Stimulated activated CD8-positive, alpha-beta memory T cell treated with anti-CD3 and anti-CD28 coated beads, Interleukin-7, amount 100 ng/mL, for 24 hours (primary cell): ENCODE measurements at places on chromosomes 13 and 19.

GRCh38 chr19:8158411-8159074 is 9.2 kb upstream of the FBN3 start:
- DNase-seq, result no peak

DNA sequence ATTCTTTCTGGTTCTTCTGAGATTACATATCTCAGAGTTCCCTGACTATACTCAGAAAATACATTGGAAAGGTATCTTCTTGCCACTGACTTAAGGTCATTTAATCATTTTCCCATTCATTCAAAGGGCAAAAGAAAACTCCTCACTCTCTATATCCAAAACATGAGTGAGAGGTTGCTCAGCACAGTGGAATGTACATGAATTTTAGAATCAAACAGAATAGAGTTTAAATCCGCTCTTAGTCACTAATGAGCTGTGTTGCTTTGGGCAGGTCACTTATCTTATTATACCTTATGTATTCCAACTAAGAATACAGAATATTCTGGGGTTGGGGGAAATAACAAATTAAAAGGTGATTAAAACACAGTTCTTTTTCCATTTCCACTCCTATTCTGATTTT is 452.6 kb upstream of the KLF12 start:
- DNase-seq, result no peak

- DNase-seq, result no peak
Observed at GRCh38 chr19:15198951-15199660, 1.7 kb downstream of the NOTCH3 start.

GRCh38 chr19:18712981-18713380 is 29.5 kb downstream of the CRTC1 start:
- no peak for DNase-seq

DNA sequence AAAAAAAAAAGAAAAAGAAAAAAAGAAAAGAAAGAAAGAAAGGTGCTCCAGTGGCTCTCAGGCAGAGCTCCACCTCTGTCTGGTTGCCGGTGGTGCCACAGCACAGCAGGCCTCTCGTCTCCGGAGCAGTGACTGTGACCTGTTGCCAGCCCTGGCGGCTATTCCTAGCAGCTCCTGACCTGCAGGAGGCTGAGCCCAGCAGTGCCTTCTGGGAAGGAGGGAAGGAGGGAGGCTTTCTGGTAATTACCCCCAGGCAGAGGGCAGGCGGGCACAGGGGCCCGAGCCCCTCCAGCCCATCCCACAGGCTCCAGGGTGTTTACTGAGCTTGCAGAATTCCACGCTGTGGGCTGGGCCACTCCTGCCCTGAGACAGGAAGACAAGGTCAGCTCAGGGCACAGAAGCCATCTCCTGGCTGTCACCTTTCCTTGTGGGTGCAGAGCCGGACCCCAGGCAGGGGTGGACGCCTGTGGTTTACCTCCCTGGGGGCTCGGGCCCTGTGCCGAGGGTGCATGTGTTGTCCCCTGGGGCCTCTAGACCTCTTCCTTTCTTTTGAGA is 77.9 kb downstream of the GNG7 start:
- DNase-seq, result no peak

- no peak for DNase-seq
Observed at GRCh38 chr13:30736461-30737320, 1.3 kb downstream of the ALOX5AP start.

- DNase-seq, result peak; percentile 25
Observed at GRCh38 chr19:45670670-45671453, 2.8 kb downstream of the GIPR start.

DNA sequence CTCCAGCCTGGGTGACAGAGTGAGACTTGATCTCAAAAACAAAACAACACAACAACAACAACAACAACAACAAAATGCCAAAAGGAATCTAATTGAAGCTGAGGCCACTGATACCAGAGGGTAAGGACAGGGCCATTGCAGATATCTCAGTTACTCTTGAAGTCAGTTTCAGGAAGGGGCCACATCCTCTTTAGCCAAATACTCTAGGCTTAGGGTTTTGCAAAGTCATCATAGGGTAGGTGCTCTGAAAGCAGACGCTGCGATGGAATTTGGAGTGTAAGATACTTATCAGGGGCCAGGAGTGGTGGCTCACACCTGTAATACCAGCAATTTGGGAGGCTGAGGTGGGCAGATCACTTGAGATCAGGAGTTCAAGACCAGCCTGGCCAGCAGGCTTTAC is 46.6 kb upstream of the UBAC2 start:
- DNase-seq, result no peak

GRCh38 chr13:110615005-110615321 is 382 bp upstream of the NAXD start:
- no peak for DNase-seq

GRCh38 chr19:35027009-35027408 is 3.3 kb upstream of the SCN1B start:
- DNase-seq, result no peak

GRCh38 chr13:86585835-86586234 is 786.6 kb upstream of the SLITRK6 start:
- no peak for DNase-seq

DNA sequence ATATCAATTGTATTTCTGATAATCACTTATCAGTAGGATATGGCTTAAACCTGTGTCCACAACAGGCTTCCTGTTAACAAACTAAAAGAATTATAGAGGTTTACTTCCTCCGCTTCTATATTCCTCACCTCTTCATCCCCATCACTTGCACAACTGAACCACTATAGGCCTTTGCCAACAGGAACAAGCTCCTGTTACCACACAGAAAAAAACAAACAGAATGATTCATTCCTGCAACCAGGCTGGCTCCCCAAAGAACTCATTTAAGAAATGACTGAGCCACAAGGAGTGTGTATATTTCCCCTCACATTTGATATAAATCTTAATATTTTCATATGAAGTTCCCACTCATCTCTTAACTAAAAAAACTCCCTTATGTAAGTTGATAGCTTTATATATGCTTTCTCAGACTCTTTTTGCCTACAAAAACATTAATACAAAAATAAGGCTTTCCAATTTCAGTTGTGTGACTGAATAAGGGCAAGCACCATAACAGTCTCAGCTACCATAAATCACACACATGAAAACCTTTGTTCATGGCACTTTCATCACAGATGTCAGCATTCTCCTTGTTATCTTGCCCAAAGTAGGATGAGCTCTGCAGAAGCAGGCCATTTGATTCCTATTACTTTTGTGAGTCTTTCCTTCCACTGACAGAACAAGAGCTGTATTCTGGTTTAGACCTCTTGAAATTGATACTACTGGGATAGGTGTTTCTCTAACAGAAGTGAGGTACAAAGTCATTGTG is 366.8 kb downstream of the SLITRK1 start:
- no peak for DNase-seq

DNA sequence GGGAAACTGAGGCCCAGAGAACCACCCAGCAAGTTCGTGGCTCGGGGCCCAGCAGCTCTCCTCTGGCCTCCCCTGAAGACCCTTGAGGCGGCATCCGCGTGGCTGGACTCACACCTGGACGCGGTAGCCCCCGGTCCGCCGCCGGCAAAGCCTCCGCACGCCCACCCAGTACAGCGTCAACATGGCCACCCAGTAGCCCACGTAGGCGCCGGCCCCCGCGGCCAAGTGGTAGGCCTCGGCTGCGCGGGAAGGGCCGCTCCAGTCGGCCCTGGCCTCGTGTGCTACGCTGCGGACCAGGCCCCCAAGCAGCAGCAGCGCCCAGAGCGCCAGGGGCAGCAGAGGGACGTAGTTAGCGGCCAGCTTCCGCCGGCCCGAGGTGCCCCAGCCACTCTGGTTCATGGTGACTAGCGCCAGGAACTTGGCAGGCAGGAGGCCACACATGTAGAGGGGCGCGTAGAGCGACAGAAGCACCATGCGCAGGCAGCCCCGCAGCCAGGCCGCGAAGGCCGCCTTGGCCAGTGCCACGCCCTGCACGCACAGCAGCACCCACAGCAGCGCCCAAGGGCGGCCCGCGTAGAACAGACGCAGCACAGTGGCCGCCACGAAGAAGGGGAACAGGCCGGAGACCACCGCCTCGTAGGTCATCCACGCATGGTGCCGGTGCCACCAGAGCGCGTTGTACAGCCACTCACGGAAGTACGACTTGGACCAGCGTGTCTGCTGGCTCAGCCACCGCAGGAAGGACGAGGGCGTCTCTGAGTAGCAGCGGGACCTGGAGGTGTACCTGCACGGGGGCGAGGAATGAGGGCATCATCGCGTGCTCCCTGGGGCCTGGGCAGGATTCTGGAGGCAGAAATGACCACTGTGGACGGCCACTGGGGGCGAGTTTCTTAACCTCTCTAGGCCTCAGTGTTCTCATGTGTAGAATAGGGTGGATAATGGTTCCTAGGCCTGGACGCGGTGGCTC is 10.2 kb downstream of the HAS1 start:
- no peak for DNase-seq

DNA sequence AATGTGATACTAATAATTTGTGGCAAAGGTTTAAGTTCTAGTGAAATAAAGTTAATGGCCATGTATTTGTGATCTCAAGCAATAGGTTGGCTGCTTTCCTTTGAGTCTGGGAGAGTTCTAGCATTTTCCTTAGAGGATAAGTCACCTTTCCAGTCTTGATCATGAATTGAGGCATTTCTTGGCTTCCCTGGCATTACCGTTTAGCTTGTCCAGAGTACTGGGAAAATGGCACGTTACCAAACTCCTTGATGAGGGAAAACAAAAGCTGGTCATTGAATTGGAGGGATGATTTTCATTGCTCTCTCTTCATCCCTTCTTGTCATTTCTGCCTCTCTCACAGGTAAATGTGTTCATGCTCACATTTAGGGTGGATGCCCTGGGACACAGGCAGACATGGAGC is 34.0 kb upstream of the SPRY2 start:
- DNase-seq, result no peak

GRCh38 chr19:51664997-51665396 is 18.4 kb upstream of the SIGLEC14 start:
- DNase-seq, result no peak

- no peak for DNase-seq
Observed at GRCh38 chr13:95948656-95949055, 104.5 kb downstream of the UGGT2 start.

GRCh38 chr19:2441096-2441752 is 13.8 kb upstream of the TIMM13 start:
- no peak for DNase-seq

DNA sequence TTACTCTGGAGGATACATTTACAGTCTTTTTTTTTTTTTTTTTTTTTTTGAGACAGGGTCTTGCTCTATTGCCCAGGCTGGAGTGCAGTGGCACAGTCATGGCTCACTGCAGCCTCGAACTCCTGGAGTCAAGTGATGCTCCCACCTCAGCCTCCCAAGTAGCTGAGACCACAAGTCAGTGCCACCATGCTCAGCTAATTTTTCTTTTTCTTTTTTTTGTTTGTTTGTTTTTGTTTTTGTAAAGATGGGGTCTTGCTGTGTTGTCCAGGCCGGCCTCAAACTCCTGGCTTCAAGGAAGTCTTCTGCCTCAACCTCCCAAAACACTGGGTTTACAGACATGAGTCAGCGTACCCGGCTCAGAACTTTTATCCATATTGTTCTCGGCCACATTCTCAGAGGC is 64.5 kb downstream of the INSR start:
- DNase-seq, result no peak

- DNase-seq, result no peak
Observed at GRCh38 chr13:108120302-108120701, 95.0 kb downstream of the LIG4 start.

DNA sequence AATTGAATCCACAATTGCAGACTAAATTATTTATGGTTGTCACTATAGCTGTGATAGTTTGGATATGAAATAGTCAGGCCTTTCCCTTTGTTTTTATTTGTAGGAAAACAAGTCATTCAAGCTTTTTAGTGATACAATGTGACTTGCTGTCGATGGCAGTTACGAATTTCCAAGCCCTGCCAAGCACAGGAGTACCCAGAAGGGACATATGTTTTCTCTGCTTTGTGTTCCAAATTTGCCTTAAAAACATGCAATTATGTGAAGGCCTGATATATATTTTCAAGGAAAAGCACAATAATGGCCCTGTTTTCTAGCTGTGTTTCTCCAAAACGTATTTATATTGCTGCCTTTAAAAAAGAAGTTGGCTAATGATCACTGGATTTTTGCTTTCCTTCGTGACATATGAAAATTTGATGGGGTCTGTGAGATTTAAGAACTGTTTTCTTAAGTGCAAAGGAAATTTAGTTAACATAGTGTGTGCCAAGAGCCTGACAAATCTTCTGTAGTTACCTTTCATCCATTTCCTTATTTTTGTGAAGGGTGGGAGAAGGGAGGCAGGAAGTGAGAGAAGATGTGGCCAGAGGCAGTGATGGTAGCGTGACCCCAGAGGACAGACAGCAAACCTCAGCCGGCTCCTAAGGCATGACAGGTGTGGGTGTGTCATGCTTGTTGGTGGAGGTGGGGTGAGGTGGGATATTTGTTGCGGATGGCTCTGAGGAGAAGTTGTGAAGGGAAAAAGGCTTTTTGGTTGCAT is 79.6 kb downstream of the TEX26 start:
- no peak for DNase-seq

DNA sequence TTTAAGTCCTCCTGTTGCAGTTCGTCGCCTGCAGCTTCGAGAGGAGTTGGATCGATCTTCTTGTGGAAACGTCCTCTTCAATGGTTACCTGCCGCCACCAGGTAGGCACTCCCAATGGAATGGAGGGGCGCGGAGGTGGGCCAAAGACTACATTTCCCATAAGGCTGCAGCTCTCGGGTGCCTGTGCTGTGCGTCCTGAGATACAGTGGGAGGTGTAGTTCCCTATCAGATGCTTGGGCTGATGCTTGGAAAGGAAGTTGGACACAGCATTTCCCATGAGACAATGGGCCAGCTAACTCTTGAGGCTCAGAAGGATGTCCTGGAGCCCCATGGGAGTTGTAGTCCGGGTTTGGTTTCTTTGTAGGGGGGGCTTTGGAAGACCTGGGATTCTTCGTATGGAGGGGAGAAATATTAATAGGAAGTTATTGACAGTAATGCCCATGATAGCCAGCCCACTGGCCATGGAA is 1.8 kb downstream of the SHKBP1 start:
- no peak for DNase-seq

DNA sequence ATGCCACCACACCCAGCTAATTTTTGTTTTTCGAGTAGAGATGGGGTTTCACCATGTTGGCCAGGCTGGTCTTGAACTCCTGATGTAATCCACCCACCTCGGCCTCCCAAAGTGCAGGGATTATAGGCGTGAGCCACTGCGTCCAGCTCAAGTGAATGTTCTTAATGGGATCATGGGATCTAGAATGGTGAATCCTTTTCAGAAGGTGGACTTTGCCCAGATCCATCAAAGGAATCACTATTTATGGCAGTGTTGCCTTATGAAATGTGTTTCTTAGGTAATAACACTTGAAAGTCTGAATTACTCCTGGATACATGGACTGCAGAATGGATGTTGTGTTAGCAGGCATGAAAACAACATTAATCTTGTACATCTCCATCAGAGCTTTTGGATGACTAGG is 20.3 kb downstream of the ARHGAP35 start:
- DNase-seq, result no peak

GRCh38 chr13:66106246-66106645 is 1123.9 kb downstream of the PCDH9 start:
- no peak for DNase-seq

GRCh38 chr13:104086759-104087158 is 1020.5 kb upstream of the SLC10A2 start:
- DNase-seq, result no peak

DNA sequence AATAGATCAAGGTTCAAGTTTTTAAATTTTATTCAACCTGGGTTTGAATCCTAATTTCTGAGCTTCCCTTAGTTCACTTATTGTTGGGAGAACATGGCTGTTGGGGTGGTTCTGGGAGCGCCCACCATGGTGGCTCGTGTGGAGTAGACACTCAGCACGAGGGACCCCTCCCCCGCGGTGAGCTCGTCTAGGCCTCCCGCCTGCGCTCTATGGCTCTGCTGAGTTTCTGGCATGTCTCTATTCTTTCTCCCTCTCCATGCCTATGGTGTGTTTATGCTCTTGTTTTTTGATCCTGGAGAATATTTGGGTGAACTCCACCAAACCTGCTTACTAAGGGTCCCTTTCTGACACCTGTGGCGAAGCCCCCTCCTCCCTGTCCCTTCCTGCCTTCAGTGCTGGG is 1.6 kb upstream of the EPN1 start:
- DNase-seq, result no peak
